ENCODE measurements at places on chromosomes 6 and 20.

GRCh38 chr20:1912646-1913045 is 17.4 kb downstream of the SIRPA start:
- DNase-seq, result no peak

- no peak for DNase-seq
Observed at GRCh38 chr20:23114448-23115082, 28.4 kb upstream of the CD93 start.

GRCh38 chr6:31954511-31954910 is 4.3 kb downstream of the NELFE start:
- no peak for DNase-seq

DNA sequence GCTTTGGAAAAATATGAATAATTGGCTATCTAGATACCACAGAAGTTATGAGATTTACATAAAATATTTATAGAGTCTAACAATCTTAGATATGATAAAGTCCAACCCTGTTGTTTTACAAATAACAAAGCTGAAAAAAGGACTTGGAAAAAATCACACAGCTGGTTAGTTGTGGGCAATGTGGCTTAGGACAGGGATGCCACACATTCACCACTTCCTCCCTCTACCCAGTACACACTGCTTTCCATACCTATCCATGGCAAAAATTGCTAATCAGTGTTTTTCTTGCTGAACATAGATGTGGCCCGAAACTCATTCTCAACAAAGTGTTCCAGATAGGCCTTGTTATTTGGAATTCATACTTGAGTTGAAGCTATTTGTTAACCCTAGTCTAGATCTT is 147.3 kb upstream of the BMP5 start:
- no peak for DNase-seq

DNA sequence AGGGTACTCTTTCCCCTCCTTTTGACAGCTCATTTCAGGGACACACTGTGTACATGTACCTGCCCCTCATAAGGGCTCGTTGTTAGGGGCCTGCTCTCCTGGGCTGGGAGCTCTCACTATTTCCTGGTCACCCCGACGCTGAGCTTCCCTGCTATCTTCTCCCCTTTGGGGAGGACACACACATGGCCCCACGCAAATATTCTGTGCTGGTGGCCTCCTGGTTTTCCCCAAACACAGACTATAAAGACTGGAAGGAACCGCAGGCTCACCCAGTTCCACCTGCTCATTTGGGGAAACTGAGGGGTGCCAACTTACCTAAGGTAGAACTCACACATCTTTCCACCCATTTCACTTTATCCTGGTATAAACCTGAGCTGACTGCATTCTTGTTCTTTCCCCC is 301.4 kb upstream of the SUPT3H start:
- DNase-seq, result no peak

DNA sequence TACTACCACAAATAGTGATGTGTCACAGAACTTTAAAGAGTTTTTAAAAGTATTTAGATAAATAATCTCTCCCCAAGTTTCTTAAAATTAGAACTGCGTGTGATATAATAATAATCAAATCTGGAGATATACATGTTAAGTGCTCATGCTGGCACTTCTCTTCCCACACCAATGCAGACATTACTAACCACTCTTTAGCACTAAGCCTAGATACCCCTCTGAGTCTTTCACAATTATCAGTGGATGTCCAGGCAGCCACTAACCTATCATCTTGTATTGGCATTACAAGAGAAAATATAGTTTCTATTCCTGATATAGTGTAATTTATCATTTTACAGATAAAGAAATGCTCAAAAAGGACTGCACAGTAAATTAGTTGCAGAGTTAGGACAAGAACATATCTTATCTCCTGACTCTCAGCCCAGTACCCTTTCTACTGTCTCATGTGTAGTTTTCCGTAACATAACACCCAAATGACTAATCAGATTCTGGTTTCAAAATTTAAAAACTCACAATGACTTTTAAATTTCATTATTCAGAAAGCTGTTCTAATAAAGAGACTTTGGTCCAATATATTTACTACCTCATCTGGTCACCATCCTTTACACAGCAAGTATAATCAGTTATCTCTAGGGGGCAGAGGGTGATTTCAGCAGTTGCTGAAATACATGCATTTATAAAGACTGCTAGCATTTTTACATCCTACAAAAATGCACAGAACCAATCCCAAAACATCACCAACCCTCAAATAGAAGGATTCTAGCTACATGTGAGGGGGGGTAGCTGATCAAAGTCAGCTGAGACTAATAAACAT is 215.5 kb upstream of the MCHR2 start:
- no peak for DNase-seq

GRCh38 chr20:13800728-13801134 is 15.9 kb downstream of the NDUFAF5 start:
- DNase-seq, result peak; percentile 95

- DNase-seq, result no peak
Observed at GRCh38 chr20:46324960-46325703, 16.8 kb upstream of the CDH22 start.

DNA sequence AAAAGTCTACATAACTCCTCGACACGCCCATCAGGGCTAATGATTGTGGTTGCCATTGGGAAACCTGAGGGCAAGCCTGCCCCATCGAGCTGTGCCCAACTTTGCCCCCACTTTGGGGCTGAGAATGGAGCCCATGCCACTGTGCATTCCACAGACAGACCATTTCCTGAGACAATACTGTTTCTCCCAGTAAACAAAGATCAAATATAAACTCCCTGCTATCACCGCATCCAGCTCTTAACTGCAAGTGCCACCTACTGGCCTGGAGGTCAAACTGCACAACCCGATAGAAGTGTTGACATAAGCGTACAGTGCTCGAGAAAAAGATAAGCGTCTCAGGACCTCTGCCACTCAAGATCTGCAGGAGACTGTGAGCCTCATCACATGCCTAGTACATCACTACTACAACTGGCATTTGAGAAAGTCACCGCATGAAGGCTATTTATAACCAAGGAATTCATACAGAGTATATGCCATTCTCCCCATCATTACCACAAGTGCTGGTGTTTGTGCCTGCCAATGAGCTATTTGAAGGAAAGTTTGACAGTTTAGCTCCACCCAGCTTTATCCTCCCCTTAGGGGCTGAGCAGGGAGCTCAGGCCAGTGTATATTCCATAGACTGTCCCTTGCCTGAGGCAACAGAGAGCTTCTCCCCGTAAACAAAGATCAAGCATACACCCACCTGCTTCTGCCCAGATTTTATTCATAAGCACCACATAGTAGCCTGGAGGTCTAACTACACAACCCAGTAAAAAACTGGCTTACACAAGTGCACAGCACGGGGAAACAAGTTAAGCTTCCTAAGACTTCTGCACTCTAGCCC is 4.5 kb upstream of the DEFB126 start:
- DNase-seq, result no peak

DNA sequence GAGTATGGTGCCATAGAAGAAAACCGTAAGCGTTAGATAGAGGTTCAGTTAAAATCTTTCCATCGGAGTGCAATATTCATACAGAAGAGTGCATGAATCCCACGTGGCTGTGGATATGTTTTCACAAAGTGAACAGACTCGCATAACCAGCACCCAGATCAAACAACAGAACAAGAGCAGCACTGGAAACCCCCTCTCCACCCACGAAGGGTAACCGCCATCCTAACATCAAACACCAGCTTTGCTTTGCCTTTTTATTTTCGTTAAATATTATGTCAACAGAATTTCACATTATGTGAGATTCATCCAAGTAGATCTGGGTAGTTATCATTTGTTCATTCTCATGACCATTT is 4.7 kb downstream of the GTSF1L start:
- no peak for DNase-seq

DNA sequence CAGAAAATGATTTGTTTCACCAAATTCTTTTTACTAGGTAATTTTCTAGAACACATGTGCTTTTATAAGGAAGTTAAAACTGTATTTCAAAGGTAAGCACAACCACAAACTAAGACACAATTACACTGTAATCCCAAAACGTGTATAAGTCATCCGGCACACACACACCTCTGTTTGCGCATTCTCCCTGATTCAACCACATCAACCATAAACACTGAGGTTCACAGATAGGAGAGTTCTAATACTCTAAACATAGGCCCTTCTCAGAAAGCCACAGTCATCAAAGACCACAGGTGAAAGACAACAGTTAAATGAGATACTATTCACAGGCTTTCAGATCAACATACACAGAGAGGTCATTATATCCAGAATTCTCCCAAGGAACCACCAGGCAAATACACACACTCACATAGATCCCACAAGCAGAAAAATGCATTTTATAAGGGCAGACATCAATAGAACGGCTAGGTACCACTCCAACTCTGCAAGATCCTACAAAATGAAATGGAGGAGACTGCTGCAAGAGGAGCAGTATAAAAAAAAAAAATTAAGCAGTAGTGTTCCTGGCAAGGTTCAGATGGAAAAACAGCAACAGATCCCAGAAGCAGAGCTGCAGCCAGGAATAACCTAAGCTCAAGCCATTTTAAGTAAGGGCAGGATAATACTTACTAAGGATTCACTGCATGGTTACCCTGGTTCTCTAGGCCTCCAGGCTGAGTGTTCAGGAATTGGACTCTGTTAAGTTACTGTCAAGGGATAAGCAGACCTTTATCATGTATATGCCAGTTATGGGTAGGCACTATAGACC is 6.6 kb upstream of the FBXO9 start:
- DNase-seq, result no peak

DNA sequence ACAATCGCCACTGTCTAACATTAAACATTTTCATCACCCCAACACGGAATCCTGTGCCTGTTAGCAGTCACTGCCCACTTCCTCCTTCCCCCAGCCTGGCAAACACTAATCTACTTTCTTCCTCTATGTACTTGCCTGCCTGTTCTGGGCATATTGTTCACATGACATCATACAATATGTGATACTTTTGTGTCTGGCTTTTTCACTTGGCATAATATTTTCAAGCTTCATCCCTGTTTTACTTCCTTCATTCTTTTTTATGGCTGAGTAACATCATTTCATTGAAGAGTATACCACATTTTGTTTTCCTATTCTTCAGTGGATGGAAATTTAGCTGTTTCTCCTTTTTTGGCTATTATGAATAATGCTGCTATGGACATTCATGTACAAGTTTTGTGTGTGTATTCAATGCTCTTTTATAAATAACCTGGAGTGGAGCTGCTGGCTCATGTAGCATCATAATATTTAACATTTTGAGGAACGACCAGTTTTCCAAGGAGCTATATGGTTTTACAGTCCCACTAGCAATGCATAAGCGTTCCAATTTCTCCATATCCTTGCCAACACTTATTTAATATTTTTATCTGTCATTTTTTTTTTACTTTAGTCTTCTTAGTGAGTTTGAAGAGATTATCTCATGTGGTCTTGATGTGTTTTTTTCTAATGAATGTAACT is 360.1 kb downstream of the HDGFL1 start:
- peak; percentile 51 for DNase-seq

GRCh38 chr20:45771182-45771759 is 20.4 kb downstream of the WFDC3 start:
- peak; percentile 20 for DNase-seq

- DNase-seq, result no peak
Observed at GRCh38 chr6:17998003-17998402, 10.6 kb upstream of the KIF13A start.

- DNase-seq, result no peak
Observed at GRCh38 chr6:25315194-25316177, 36.3 kb downstream of the CARMIL1 start.

DNA sequence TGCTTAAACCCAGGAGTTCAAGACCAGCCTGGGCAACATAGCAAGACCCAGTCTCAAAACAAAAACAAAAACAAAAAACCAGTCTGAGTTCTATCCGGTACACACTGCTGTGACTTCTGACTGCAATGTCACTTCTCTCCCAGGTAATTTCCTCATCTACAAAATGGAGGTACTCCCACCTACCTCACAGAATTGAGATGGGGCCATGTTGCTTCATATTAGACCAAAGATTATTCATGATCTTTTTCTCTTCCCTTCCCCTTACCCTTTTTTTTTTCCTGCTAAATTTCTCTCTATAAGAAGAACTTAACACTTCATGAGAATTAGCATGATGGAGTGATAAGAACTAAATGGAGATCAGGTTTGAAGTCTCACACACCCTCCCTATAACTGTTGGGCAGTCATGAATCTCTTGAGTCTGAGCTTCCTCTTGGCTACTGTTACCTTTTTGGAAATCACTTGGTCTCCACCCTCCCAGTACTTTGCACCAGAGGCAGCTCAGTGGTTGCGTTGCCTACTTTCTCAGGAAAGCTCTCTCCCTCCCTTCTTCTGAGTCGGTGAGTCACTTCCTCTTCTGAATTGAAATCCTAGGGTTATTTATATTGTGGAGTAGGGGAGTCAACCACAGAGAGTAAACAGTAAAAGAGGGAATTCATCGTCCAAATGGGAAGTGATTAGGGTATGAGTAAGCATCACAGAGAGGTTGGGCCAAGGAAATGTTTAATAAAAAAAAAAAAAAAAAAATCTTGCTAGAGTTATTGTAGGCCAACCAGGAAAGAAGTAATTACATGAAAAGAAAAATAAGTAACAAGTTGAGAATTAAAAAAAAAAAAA is 59.9 kb upstream of the MAP7 start:
- DNase-seq, result no peak

DNA sequence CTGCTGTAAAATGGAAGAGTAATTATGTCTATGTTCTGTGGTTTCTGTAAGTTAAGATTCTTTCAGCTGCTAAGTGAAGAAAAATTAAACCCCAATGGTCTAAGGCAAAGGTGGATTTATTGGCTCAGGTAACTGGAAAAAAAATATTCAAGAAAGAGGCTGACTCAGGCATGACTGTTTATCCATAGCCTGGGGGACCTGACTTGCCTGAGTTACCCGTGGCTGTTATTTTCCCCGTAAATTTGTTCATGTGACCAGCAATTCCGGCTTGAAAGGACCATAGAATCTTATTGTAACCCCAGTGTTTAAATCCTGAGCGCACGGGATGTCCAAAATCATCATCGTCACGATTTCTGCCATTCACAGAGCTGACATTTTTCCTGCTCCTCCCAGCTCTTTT is 32.3 kb upstream of the SULF2 start:
- DNase-seq, result no peak

GRCh38 chr6:3471286-3471685 is 14.4 kb upstream of the SLC22A23 start:
- no peak for DNase-seq

DNA sequence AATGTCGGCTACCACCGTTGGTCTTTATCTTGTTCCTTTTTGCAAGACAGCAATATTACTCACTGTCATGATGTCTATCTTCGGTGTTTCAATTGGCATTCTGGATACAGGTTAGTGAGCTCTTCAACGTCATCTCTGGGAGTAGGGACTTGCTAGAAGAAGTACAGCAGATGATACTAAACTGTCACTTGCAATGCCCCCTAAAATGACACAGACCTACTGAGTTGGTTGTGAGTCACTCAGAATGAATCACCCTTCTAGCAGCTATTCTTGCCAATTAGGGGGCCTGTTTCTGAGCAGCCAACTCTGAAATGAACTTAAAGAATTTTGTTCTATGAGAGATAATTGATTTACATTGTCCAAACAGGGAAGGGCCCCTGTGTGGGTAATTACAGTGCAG is 176.5 kb downstream of the SLC16A10 start:
- no peak for DNase-seq

DNA sequence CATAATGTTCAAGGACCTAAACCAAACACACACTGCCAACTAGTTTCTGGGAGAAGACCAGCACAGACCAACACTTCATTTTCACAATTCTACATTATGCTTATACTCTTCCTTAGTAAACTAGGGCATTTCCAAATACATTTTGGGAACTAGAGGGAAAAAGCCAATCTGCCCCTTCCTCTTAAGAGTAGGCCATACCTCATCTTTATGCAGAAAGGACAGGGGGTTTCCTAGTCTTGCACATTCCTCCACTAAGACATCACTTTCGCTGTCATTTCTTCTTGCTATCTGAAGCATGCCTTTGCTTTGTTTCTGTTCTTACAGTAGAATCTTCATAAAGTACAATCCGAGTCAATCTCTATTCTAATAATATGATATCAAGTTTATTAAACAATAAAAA is 105.7 kb downstream of the SMLR1 start:
- no peak for DNase-seq

Data from NCI-H446 treated with DMSO at 0.1 percent for 48 hours (cell line).